ENCODE measurements at places on chromosomes 12 and 14.
A peak's percentile ranks its signal among the peaks of the same experiment; 100 is the strongest.

DNA sequence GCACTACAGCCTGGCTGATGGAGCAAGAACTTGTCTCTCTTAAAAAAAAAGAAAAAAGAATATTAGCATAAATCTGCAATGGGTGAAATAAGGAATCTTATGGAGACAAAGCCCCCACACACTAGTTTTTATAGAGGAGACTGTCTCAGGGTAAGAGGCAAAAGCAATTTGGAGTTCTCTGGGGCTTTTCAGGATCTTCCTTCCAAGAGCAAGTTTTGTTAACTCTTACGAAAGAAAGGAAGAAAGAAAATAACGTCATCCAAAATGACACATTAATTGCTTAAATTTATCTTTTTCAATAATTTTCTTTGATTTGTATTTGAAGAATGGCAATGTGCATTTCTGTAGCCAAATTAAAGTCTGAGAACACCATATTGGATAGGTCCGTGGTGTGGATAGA, 3.8 kb downstream of the PDE6H start:
- no peak for DNase-seq

- DNase-seq = no peak
Observed at GRCh38 chr12:71900091-71900490, 38.6 kb upstream of the TPH2 start.

DNA sequence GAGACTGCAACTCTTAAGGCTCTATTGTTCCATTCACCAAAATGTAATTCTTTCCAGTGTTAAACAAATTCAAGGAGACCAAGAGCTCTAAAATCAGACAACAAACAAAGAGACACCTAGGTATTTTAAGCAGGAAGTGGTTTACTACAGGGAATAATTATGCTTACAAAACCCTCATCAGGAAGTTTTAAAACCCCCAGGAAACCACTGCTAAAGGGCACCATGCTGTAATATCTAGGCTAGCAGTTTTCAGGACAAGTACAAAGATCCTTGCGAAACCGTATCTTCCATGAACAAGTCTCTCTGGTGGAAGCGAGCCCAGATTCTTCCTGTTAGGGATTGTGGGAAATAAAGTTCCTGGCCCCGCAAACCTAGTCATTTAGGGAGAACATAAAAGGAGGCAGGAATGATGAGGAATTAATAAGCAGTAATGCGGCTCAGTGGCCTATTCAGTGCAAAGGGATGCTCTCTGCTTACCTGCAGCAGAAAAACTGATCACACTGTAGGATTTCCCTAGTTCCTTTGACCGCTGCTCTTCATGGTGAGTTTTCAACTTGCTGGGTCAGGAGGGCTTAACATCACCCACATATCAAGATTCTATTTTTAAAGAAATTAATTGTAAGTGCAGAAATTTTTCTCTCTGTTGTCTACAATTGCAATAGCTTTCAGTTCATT, 42.8 kb downstream of the ACSM4 start:
- DNase-seq = no peak

DNA sequence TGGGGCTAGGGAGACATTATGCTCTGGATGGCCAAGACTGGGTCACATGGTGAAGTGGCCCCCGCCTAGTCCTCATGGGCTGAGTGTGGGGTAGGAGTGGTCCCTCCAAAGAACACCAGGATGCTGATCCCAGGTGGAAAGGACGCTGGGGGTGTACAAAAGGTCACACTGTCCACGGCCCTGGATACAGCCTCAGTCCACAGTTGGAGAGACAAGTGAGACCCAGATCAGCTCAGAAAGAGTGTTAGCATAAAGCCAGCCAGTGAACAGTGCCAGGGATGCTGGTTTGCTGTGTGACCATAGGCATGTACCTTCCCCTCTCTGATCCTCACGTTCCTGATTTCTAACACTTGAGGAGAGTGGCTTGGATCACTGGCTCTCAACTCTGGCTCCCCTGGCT, 13.4 kb upstream of the OAS2 start:
- no peak for DNase-seq

GRCh38 chr12:103530307-103531066, 34.7 kb upstream of the C12orf42 start:
- DNase-seq = no peak

DNA sequence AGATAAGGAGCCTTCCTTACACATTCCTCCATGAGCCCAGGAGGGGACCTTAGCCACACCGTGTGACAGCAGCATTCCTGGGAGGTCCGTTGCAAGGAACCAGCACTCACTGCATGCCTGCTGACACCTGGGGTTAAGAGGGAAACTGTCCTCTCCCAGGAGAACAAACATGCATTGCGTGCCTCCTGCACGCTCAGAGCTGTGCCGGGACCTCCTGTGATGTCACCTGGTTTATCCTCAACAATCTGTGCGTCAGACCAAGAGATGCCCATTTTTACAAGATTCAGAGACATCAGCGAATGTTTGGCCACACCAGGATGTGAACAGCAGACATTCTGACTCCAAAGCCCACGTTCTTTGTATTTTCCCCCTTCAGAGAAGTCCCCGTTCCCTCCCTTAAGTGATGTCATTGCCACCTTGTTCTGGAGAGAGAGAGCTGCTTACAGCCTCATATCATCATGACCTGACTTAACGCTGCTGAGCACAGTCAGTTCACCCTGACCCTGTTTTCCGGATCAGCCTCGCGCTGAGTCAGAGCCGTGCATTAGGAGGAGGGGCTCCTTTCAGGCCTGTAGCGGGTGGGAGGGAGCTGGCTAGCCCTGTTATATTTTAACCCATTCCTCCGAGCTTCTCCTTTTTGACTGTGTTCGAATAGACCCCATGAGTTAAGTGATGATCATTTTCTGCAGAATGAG, 36.2 kb downstream of the TMEM120B start:
- peak; percentile 83 for DNase-seq

GRCh38 chr12:107760207-107760808, 629 bp downstream of the PRDM4 start:
- no peak for DNase-seq

All from RCC 7860 (cell line).